ENCODE measurements at places on chromosomes 1 and 21.

- DNase-seq: peak; percentile 10
Observed at GRCh38 chr1:26994020-26994786, 711 bp downstream of the TRNP1 start.

DNA sequence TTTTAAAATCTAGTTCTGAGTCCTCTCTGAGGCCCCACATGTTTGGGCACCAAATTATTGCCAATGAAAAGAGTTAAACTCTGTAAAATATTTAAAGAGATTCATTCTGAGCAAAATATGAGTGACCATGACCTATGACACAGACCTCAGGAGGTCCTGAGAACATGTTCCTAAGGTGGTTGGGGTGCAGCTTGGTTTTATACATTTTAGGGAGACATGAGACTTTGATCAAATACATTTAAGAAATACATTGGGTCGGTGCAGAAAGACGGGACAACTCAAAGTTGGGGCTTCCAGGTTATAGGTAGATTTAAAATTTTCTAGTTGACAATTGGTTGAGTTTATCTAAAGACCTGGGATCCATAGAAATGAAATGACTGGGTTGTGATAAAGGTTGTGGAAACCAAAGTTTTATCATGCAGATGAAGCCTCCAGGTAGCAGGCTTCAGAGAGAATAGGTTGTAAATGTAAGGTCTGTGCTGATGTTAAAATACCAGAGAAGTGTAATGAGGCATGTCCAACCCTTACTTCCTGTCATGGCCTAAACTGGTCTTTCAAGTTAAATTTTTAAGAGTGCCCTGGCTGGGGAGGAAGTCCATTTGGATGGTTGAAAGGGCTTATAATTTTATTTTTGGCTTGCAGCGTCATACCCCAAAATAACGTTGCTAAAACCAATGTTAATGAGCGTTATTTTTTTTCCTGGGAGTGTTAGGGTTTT lies 274.9 kb downstream of the NUF2 start:
- DNase-seq: no peak

DNA sequence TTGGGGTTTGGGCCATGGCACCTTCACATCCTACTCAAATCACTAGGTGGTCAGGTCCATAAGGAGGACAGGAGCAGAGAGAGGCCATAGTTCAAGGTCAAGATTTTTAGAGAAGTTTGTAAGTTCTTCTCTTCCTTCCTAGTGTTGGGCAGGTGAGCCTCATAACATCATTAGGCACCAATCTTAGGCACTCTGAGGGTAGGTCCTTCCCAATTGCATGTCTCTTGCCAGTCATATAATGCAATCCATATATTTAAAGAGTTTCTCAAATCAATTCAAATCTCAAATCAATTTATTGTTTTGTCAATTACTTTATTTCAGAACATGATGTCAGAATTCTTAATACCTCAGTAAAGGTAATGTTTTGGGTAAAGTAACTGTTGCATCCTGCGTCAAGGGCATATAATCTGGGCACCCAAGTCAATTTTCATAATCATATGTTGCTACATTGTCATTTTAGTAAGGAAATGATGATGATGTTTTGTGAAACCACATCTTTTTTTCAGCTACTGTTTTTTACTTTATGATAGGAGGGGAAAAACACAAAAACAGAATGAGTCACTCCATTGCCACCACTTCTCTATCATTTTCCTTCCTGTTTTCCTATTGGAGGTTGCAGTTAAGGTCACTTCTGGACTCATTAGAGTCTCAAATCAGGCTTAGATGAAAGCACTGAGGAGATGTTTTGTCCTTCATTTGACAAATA lies 122.7 kb downstream of the UCHL5 start:
- DNase-seq: no peak

DNA sequence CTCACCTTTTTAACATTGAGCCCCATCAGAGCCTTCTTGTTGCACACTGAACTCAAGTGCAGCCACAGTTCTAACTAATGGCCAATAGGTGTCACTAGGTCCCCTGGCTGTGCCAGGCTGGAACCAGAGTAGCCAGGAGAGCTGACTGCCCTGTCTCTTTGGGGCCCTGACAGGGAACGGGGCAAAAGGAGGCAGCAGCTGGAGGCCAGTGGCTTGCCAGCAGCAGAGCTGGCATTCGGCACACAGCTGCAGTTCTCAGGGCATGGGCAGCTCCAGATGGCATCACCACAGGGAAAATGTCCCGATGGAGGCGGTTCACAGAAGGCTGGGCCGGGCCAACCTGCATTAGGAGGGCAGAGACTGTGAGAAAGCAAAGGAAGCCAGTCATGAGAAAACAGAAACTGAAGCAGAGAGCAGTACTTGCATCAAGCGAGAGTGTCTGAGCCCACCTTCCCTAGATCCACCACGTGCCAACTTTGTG lies 188.6 kb downstream of the FCRL5 start:
- DNase-seq: no peak

GRCh38 chr1:59146651-59147358 lies 150.1 kb upstream of the FGGY start:
- peak; percentile 16 for DNase-seq

DNA sequence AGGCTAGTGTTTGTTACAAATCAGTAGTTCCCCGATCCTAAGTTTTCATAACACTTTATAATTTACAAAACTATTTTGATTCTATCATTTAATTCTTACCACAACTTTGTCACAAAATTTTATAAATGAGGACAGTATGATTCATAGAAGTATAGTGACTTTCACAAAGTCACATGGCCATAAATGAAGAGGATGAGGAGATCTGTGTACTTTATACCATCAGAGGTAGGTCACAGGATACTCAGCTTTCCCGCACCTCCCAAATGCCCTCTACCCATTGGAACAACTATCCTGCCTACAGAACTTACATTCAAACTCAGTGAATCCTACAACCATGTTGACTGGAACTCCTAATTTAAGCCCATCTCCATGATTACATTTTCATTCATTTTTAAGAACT lies 56.3 kb downstream of the TNFSF4 start:
- DNase-seq: no peak

GRCh38 chr1:184218458-184219075 lies 167.0 kb downstream of the TSEN15 start:
- DNase-seq: no peak

DNA sequence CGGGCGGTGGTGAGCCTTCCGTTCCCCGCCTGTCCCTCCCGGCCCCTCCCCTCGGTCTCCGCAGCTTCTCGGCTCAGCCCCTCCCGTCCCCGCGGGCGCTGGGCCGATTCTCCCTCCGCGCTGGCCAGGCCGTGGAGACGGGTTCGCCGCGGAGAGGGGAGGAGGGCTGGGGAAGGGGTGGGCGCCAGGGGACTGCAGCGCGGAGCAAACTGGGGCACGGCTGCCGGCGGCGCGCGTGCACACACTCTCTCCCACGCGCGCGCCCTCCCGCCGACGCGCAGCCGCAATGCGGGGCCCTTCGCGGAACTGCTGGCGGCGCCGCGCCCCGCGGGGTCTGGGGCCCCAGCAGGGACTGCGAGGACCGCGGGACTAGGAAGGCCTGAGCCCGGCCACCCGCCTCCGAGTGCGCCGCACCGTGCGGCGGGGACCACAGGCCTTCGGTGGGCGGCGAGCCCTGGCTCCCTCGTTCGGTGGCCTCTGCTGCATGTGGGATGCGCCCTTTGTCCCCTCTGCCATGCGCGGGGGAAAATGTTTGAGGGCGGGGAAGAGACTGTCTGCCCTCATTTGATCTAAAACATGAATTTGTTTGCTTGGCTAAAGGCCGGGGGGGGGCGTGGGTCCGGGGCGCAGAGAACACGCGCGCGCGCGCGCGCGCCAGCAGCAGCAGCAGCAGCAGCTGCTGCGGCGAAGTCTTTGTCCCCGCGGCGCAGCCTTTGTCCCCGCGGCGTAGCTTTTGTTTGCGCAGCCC lies 90.7 kb upstream of the VAMP3 start:
- no peak for DNase-seq

DNA sequence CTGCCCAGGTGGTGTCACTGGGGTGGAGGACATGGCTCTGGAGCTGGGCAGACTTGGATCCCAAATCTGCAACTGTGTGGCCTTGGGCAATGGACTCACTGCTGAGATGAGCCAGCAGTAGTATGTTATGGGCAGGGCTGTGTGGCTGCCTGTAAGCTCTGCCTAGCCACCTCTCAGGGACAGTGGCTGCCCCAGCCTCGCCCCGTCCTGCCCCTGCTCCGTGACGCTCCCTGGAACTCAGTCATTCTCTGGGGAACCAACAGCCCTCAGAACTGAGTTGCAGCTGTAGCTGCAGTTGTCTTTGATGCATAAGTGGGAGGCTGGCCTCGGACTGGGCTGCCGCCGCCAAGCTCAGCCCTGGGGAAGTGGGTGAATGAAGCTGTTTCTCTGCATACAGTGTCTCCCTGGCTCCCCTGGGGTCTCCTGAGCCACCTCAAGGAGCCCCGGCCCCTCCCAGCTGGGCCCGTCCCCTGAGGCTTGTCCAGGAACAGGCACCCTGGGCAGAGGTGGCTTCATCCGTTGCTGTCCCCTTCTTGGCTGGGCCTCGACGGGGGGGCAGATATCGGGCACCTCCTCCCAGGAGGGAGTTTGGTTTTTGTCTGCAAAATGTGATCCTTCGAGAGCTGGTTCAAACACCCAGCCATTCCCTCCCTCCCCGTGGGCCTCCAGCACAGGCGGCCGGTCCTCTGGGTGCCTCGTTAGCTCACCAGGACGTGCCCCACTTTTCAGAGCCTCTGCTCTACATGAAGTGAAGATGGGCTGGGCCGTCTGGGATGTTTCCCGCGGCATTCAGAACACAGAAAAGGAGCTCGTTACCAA lies 26.2 kb upstream of the PLCH2 start:
- no peak for DNase-seq

GRCh38 chr1:11645670-11646265 lies 8.5 kb downstream of the FBXO2 start:
- no peak for DNase-seq

GRCh38 chr1:214215583-214215982 lies 65.4 kb upstream of the SMYD2 start:
- no peak for DNase-seq

- DNase-seq: no peak
Observed at GRCh38 chr21:29316029-29316742, 17.5 kb downstream of the BACH1 start.

- DNase-seq: peak; percentile 43
Observed at GRCh38 chr1:17233675-17234320, 15.1 kb upstream of the PADI3 start.

DNA sequence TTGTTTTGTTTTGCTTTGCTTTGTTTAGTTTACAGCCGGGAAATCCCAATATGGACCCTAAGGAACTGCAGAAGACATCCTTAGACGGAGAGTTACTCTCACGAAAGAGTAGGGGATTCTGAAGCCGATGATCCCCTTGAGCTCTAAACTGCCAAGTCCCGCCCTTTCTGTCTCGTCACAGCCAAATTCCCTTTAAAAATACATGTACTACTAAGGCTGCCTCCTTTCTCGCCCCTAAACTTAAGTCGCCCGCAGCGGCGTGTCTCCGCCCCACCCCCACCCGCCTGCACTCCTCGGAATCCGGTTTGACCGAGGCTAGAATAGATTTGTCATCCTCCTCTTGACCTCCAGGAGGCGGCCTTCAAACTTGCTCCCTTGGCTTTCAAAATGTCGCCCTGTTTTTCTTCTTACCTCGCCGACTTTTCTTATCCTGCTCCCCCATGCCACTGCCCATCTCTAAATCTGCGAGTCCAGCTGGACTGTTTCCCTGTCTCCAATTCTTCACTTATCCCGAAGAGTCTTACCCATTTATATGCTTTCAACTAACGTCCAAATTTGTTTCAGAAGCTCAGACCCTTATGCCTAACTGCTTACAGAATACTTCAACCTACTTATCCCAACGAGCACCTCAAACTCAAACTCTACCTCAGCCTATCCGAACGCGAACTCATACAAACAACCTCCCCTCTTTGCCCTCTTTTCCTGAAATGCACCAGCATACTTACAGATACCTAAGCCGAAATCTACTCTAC lies 10.9 kb upstream of the BOLA1 start:
- DNase-seq: peak; percentile 42

- DNase-seq: no peak
Observed at GRCh38 chr1:149997585-149998262, 12.8 kb downstream of the OTUD7B start.

GRCh38 chr1:110876748-110877341 lies 3.9 kb downstream of the CD53 start:
- no peak for DNase-seq

GRCh38 chr1:78619446-78619802 lies 824 bp upstream of the IFI44L start:
- no peak for DNase-seq

- no peak for DNase-seq
Observed at GRCh38 chr1:7912743-7913557, 27.7 kb downstream of the TNFRSF9 start.

GRCh38 chr1:181040284-181040865 lies 6.6 kb downstream of the MR1 start:
- no peak for DNase-seq

- no peak for DNase-seq
Observed at GRCh38 chr1:156337888-156338179, 258 bp downstream of the CCT3 start.

GRCh38 chr1:201374364-201374763 lies 3.1 kb downstream of the TNNT2 start:
- no peak for DNase-seq

GRCh38 chr1:64645735-64646134 lies 99.1 kb upstream of the RAVER2 start:
- no peak for DNase-seq

- DNase-seq: no peak
Observed at GRCh38 chr21:15329191-15329590, 264.4 kb upstream of the NRIP1 start.

- DNase-seq: no peak
Observed at GRCh38 chr1:76939050-76939816, 72.0 kb downstream of the ST6GALNAC5 start.

- no peak for DNase-seq
Observed at GRCh38 chr1:228144193-228144992, 4.3 kb downstream of the GUK1 start.

DNA sequence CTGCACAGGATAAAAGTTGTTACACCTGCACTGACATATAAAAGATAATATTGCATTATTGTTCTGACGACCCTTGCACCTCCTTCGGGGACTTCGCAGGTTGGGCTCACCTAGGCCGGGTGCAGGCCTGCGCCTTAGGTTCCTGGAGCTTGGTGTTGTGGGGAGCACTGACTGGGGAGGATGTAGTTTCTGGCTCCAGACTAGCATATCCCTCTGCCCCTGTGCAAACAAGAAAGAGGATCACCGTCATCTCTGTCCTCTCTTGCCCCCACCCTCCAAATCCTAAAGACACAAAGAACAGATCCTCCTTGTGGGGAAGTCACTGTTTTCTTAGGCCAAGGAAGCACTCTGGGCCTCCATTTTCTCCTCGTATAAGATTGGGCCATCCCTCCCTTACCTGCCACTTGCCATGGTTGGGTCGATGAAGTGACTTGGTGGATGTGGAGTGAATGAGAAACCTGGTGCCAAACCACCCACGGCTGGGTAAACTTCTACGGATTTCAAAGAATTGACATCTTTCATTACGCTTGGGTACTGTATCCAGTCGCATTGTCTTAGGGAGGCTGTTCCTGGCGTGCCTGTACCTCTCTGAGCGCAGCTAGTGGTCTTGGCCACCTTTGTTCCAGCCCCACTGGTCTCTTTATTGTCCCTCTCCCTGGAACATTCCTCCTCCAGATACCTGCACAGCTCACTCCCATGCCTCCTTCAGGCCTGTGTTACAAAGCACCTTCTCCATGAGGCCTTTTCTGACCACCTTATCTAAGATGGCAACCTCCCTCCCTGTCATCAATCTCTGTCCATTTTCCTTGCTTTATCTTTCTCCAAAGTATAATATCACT lies 34.4 kb upstream of the PKP1 start:
- DNase-seq: no peak

- DNase-seq: no peak
Observed at GRCh38 chr1:74697832-74698231, 24.2 kb upstream of the ERICH3 start.

- no peak for DNase-seq
Observed at GRCh38 chr1:115426231-115426771, 88.3 kb upstream of the NGF start.

GRCh38 chr1:225942574-225942973 lies 1.6 kb upstream of the LEFTY2 start:
- DNase-seq: no peak

All from GOT3 (cell line).